Glutamatergic neuron (in vitro differentiated cells): ENCODE measurements at places on chromosomes 3 and 15. TPM values are rescaled to one million over a fixed set of nuclear protein-coding genes. Genes with fewer than 3 reads are reported as not detected.

- H3K4me3 ChIP-seq = no peak overlapping the region
- no peaks in the 10 kb centered on the region for H3K4me1 ChIP-seq
- no peak overlapping the region for H3K27ac ChIP-seq
- H3K27me3 ChIP-seq = no peaks in the 10 kb centered on the region
- DNase-seq = no peak
Measured at GRCh38 chr15:68518046-68518445, 60.7 kb upstream of the CORO2B start.

DNA sequence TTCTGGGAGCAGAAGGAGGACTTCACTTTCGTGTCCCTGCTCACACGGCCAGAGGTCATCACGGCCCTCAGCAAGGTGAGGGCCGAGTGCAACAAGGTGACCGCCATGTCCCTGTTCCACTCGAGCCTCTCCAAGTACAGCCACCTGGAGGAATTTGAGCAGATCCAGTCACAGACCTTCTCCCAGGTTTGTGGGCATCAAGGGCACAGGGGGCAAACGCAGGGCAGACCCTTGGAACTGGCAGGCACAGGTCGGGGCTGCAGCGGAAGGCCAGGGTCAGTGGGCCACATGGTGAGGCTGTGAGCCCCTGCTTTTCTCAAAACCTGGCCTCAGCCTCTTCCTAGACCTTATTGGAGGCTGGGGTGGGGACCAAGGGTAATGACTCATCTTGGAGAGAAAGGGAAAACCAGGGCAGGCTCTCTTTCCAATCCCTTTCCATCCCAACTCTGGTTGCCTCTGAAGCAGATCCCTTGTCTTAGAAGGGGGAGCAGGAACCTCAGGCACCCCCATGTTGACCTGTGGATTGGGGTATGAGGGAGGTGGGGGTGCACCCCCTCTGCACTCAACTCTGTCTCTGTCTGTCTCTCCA, 29.5 kb downstream of the DNAH1 start:
- DNase-seq = no peak
- no peaks in the 10 kb centered on the region for H3K36me3 ChIP-seq
- no peaks in the 10 kb centered on the region for H3K4me1 ChIP-seq
- H3K27me3 ChIP-seq = peaks cover 14% of the 10 kb centered on the region
- H3K4me3 ChIP-seq = no peak overlapping the region
- no peak overlapping the region for H3K27ac ChIP-seq

Gene PLA2G4F
- not detected for total RNA-seq

Gene LINGO1
- total RNA-seq = 180 TPM

Gene TMEM89
- not detected for total RNA-seq
